ENCODE measurements at places on chromosomes 6 and 20.
A peak's percentile ranks its signal among the peaks of the same experiment; 100 is the strongest.

DNA sequence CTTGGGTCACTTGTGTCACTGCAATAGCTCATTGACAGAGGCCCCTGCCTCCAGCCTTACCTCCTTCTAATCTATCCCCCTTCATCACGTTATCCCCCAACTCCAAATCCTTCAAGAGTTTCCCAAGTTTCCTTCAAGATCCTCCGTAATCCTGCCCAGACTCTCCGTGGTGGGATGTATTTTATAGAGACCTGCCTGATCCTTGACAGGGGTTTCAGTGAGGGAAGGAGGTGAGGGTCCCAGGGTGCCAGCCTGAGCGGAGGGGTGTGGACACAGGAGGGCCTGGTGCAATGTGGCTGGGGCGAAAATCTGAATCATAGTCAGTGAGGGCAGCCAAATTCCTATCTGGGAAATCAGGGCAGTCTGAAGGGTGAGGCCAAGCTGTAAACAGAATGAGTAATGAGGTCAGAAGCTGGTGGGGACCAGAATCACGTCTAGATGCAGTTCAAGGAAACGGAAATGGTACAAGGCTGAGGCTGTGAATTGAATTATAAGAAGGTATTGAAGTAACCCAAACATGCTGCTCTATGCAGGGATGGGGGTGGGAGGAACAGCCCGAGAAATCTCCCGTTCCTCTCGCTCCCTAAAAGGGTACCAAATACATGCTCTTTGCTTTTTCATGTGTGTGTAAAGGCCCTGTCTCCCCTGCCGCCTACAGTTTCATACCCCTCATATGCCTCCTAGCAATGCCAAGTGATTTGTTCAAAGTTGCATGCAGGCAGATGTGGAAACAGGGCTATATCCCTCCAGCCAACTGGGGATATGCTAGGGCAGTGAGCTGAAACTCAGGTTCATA is 35.4 kb upstream of the PIM1 start:
- DNase-seq, result no peak

DNA sequence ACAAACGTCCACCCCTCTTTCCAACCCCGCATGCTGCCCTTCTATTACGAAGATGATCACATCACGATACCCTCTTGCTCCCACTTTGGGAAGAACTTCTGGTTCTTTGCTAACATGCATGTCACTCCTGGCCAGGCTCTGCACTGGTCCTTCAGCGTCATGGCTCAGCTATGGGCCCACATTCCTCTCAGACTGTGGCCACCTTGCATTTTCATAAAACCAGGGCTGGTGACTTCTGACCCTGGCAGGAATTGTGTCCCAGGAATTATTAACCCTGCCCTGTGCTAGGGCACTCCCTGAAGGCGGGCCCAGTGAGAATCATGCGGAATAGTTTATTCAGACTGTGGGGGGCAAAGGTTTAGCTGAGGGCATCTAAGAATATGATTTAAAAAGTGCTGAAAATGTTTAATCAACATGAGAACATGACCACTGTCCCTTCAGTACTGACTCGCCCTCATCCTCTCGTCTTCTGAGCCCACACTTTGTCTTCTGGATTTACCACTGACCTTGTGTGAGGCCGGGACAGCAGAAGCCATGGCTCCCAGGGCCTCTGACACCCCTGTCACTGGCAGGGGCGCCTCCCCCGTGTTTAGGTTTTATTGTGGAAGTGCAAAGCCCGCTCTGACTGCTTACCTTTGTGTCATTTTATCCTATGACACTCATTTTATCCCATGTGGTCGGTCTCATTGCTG is 38.1 kb upstream of the THBS2 start:
- no peak for DNase-seq

GRCh38 chr6:143594647-143595046 is 83.1 kb upstream of the PHACTR2 start:
- DNase-seq, result no peak

GRCh38 chr6:49050584-49050983 is 412.5 kb downstream of the MMUT start:
- no peak for DNase-seq

DNA sequence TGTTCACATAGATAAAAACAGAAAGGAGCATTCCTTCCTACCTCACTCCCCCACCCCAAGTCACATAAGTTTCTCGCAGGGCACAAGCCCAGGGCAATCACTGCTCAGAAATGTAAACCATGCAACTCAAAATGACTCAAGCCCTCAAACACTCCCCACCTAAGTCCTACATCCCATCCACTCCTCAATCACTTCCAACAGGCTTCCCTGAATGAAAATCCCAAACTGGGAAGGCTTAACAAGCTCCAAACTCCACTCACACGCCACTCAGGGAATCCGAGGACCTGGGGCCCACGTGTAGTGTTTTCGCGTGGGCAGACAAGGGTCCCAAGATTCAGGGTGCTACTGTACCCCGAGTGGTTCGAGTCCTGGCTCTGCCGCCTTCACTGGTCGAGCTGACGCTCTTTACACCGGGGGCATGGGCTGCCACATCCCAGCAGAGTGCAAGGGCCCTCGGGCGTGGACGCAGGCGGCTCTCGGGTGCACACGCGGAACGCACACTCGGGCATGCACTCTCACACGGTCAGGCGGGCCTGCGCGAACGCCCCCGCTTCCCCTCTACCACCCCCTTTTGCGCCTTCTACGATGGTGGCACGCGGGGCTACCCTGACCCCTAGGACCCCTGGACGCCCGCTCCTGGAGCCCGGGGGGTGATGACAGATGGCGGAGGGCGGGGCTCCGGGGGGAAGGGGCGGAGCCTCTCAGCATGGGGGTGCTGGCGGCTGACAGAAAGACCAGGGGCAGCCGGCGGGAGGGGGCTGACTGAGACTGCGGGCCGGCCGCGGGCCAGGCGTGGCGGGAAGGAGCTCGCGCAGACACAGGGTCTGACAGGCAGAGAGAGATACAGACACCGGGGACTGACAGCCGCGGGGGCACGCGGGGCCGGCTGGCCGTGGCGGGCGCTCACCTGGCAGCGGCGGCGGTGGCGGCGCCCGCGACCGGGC is 657 bp downstream of the ZHX3 start:
- peak; percentile 66 for DNase-seq

DNA sequence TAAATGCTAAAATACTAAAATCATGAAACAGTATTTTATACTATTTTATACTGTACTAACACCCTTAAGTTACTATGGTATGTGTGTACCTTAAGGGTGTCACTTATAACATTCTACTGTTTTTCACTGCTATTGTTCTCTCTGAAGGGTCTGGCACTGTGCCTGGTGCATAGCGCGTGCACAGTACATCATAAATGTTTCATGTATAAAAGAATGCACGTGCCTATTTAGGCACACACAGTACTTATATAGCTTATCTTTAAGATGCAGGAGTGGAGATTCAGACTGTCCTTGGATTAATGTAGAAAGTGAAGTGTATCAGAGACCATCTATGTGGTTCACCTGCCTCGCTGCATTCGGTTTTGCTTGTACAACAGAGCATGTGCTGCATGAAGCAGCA is 64.0 kb upstream of the SGK1 start:
- no peak for DNase-seq

GRCh38 chr6:73798592-73798991 is 102.6 kb downstream of the CD109 start:
- no peak for DNase-seq

DNA sequence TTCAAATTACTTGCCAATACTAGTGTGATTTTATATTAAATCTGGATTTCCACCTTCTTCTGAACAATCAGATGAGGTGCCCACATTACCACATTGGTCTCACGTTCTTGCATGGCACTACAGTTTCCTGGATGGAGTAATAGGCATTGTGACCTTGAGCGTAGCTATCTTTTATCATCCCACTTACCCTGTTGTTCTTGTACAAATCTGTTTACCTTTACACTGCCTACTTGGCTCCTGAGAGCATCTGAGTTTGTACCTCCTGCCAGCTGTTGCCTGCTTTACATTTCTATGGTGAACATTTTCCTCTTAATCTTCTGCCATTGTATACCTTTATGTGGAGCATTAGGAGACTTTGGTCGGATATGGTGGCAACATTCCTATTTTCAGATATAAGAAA is 90.7 kb downstream of the AKAP7 start:
- DNase-seq, result no peak

DNA sequence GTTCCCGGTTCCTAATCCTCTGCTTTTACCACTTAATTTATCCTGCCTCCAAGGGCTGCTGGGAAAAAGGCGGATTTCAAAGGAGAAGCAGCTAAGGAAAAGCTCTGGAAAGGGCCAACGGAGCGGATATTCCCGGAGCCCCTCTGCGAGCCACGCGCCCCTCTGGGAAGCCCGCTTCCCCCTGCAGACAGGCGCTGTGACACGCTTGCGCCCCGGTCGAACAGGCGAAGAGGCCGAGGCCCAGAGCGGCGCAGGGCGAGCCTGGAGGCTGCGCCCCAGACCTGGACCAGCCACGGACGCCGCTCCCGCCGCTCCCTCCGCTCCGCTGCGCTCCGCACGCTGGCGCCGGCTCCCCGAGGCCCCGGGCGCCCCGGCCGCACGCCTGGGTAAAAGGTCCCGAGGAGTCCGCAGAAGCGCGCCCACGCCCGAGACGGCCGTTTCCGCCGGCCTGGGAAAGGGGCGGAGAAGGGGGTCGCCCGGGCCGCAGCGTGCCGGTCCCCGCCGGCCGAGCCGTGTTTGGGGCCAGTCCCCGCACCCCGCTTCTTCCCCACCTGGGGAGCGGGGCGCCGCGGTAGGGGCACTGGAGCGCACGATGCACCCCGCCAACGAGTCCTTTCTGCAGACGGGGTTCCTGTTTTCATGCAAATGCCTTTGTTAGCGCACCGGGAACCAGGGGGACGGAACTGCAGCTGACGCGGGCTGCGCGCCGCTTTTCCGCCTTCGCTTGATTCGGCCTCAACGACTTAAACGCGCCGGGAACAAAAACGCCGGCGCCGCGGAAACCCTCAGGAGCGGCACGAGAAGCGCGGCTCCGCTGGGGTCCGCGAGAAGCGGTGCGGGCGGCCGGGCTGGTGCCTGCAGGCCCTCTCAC is 91.9 kb upstream of the SIRPA start:
- DNase-seq, result no peak

- no peak for DNase-seq
These were observed 31.4 kb downstream of the LINC00237 start for GRCh38 chr20:21074605-21075336.

DNA sequence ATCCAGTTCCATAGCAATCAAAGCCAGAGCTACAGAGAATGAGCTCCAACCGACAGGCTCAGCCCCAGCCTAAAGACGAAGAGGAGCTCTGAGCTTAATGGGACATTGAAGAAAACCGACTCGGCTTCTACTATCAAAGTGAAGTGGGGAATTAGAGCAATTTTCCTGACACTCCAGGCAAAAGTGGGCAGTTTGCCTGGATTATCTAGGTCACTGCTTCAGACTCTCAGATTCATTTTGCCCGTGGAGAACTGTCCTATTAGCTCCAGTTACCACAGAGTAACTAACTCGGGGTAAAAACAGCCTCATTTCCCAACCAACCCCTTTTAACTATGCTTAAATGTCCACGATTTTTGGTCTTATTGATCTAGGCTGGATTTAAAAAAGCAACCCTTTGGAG is 592.1 kb upstream of the NRSN1 start:
- no peak for DNase-seq

DNA sequence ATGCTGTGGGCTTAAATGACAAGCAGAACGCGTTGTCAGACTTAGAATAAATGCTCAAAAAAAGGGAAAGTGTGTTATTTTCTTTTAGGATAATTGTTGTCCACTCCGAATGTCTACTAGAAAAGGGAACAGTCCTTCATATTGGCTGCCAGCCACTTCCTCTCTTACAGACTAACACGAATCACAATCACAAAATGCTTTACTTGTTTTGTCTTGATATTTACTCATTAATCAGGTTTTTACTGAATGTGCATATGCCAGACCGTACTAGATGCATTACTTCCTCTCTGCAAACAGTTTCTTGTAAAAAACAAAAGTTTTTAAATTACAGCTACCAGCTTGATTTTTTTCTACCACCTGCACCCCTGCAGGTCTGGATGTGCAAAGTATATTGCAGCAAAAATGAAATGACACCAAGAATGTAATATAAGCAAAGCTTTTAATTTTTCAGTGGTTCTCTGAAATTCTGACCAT is 821 bp downstream of the DHX35 start:
- no peak for DNase-seq

DNA sequence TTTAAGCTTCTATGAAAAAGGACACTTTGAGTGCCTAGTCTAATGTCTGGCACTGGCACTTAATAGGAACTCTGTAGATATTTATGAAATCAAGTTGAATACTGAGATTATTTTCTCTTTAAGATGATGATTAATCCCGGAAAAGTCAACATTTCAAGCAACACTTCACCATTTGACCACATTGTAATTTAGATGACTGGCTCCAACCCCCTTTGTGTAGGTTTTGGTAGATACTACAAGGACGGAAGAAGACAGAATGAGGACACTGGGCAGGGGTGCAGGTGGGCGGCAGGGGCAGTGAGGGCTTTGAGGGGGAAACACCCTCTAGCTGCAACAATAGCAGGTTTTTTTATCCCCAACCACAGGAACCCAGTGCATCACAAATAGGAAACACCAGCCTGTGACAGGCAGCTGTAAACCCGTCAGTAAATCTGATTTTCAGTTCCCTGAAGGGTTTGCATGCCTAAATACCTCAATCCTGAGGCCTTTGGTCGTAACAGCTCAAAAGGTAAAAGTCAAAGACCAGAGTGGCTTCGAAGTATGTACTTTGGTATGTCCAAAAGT is 4.6 kb downstream of the DTNBP1 start:
- DNase-seq, result no peak
